ENCODE measurements at places on chromosomes 2 and 18.

GRCh38 chr2:240960309-240960970, 38.0 kb upstream of the SNED1 start:
- DNase-seq = no peak

- DNase-seq = no peak
Observed at GRCh38 chr2:101613056-101613704, 84.3 kb upstream of the MAP4K4 start.

GRCh38 chr2:214127571-214127970, 283.3 kb upstream of the VWC2L start:
- no peak for DNase-seq

GRCh38 chr2:19529677-19530076, 171.3 kb upstream of the OSR1 start:
- DNase-seq = no peak

- DNase-seq = no peak
Observed at GRCh38 chr2:228845162-228845925, 425.7 kb downstream of the PID1 start.

DNA sequence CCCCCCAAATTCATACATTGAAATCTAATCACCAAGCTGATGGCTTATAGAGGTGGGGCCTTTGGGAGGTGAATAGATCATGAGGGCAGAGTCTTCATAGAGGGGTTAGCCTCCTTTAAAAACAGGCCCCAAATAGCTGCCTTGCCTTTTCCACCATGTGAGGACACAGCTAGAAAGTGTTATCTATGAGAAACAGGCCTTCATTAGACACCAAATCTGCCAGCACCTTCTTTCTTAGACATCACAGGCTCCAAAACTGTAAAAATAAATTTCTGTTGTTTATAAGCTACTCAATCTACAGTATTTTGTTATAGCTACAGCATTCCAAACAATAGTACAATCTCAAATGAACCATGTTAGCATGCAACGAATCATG, 459.3 kb upstream of the GCFC2 start:
- DNase-seq = no peak

GRCh38 chr18:58438958-58439300, 190.0 kb downstream of the ALPK2 start:
- no peak for DNase-seq

GRCh38 chr2:183371545-183371944, 247.3 kb downstream of the NUP35 start:
- no peak for DNase-seq

DNA sequence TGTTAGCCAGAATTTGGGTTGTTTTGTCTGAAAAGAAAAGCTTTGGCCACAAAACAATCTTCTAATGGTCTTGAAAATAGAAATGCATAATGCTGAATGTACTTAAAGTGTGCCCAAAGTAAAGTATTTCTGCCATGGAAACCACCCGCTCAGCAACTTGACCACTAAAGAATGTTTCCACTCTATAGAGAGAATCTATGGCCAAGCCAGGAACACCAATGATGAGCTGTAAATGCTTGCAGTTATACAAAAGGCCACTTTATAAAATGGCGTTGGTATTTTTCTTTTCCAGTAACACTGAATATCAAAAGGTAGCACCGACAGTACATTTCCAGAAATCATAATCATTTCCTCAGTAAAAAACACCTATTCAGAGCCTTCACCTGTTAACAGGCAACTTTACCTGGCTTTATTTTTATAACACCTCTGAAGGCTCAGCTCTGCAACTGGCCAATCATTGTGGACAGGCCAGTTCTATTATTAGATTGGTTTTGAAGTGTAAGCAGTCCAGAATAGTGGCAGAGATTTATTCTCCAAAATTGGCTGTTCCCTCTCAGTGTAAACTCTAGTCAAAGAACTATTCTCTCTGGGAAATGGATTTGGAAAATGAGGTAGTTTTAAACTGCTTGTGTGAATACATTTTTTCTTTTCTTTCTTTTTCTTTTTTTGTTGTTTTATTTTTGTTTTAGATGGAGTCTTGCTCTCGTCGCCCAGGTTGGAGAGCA, 36.1 kb downstream of the SLC40A1 start:
- no peak for DNase-seq

GRCh38 chr2:85826990-85827878, 61.6 kb downstream of the ST3GAL5 start:
- no peak for DNase-seq

- DNase-seq = no peak
Observed at GRCh38 chr2:88855620-88856408, 164.3 kb downstream of the RPIA start.

- no peak for DNase-seq
Observed at GRCh38 chr2:50727636-50728339, 304.1 kb downstream of the NRXN1 start.

GRCh38 chr2:216645636-216645950, 12.4 kb downstream of the IGFBP2 start:
- DNase-seq = no peak

DNA sequence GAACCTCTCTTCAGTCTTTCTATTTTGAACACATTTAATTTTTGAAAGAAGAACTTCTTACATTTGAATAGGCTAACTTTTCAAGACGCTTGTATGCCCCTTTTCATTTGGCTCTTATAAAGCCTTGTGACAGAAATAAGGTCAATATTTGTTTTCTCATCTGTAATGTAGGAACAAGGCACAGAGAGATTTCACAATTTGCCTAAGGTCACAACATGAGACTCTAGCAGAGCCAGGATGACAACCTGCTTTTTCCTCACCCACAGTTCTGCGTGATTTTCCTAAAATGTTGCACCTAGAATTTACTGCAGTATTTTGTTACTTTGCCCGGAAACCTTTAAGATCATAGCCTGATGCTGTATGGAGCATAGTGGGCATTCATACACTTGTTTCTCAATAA, 67.4 kb downstream of the TXNL1 start:
- no peak for DNase-seq

GRCh38 chr2:29281086-29281915, 166.1 kb downstream of the CLIP4 start:
- no peak for DNase-seq

DNA sequence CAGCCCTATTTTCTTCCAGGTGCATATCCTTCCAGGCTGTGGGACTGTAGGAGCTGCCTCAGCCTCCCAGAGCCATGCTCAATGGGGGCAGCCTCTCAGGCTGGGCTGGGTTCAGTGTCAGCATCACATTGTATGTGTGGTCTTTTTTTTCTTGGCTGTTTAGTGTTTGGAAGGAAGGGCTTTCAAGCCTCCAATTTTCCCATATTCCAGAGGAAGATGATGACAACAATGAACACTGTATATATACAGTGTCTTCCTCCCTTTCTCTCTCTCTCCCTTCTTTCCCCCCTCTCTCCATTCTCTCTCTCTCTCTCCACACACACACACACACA, 326.4 kb downstream of the DYSF start:
- no peak for DNase-seq

DNA sequence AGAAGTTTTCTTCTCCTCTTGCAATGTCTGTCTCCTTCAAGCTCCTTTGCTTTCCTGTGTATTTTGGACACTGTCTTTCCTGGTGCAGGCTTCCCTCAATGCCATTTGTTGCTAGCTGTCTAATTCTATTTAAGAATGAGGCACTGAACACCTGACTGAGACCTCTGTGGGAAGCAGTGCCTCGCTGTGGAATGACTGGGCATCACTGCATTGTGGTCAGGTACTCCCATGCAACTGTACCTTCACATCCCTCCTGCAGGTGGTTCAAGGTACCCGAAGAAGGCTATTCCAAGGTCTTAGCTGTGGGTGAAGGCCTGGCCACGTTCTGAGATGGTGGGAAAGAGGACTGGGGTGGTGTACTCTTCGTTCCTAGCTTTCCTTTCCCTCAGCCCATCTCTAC, 152.8 kb upstream of the CTAGE1 start:
- no peak for DNase-seq

- DNase-seq = no peak
Observed at GRCh38 chr2:39145906-39146421, 25.1 kb upstream of the SOS1 start.

- no peak for DNase-seq
Observed at GRCh38 chr2:8926356-8926755, 77.1 kb downstream of the MBOAT2 start.

GRCh38 chr2:181788897-181789555, 102.5 kb upstream of the ITPRID2 start:
- no peak for DNase-seq

GRCh38 chr2:166841679-166842078, 46.6 kb upstream of the XIRP2 start:
- DNase-seq = no peak

DNA sequence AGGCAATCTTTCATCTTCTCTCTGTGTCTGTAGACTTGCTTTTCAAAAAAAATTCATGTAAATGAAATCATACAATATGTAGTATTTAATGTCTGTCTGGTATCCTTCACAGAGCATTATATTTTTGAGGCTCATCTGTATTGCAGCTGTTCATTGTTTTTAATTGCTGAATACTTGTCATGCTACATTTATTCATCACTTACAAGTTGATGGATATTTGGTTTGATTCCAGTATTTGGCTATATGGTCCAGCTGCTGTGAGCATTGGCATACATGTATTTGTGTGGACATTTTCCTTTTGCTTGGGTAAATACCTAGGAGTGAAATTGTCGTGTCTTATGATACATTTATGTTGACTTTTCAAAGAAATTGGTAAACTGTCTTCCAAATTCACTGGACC, 441.4 kb downstream of the DCDC2C start:
- no peak for DNase-seq

- DNase-seq = no peak
Observed at GRCh38 chr2:178197791-178198190, 3.5 kb downstream of the OSBPL6 start.

DNA sequence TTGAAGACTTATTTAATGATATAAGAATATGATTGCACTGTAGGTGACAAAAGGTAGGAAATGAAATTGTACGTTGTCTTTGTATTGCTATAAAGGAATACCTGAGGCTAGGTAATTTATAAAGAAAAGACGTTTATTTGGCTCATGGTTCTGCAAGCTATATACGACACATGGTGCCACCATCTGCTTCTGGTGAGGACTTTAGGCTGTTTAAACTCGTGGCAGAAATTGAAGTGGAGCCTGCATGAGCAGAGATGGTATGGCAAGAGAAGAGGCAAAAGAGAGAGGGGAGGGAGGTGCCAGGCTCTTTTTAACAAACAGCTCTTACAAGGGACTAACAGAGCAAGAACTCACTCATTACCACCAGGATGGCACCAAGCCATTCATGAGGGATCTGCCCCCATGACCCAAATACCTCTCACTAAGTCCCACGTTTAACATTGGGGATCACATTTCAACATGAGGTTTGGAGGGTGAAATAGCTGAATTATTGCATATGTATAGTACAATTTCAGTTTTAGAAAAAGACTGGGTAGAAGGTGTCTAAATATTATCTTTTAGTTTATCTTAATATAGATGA, 86.8 kb downstream of the GULP1 start:
- DNase-seq = no peak

GRCh38 chr2:151334082-151334815, 23.1 kb upstream of the TNFAIP6 start:
- DNase-seq = no peak

DNA sequence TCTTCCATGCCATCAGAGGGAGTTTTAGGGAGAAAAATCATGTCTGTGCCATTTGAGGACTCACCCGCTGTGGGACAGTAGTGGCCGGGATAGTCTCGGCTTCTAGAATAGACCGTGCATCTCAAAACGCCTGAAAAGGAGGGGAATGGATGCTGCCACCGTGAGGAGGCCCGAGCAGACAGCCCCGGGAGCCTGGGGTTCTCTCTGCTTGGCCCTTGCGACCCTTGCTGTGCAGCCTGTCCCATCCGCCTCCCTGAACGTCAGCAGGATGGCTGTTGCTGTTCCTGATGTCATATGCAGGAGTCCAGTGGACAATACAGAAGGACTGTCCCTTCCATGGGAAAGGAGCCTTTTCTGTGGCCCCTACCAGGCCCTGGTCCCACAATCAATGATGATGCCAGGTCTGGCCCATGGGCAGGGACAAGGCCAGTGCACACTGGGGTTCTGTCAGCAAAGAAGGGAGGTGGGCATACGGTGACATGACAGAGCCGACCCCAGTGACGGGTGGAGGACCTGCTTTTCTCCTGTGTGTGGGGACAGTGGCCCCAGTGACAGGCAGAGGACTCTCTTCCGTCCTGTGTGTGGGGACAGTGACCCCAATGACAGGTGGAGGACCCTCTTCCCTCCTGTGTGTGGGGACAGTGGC, 58.8 kb downstream of the ACKR3 start:
- no peak for DNase-seq

- DNase-seq = no peak
Observed at GRCh38 chr2:69381337-69381737, 5.7 kb downstream of the GFPT1 start.

- no peak for DNase-seq
Observed at GRCh38 chr2:190869721-190870120, 10.9 kb upstream of the GLS start.

- no peak for DNase-seq
Observed at GRCh38 chr18:13028869-13029268, 37.7 kb downstream of the CEP192 start.

- no peak for DNase-seq
Observed at GRCh38 chr2:170271340-170271739, 93.4 kb downstream of the MYO3B start.

DNA sequence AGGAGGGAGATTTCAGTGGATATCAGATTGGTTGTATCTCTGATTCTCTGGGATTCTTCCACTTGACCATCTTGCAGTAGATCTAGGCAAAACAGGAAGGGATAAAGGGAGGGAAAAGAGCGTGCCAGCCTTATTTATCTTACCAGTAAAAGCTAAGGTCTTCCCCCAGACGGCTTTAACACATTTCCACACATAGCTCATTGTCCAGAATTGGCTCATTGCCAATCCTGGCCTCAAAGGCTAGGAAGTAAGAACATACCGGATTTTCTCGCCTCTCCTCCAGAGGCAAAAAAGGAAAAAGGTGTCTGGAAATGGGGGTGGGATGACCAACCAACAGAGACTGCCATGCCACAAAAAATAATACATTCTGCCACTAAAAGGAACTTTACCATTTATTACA, 411.6 kb upstream of the NRP2 start:
- DNase-seq = no peak

DNA sequence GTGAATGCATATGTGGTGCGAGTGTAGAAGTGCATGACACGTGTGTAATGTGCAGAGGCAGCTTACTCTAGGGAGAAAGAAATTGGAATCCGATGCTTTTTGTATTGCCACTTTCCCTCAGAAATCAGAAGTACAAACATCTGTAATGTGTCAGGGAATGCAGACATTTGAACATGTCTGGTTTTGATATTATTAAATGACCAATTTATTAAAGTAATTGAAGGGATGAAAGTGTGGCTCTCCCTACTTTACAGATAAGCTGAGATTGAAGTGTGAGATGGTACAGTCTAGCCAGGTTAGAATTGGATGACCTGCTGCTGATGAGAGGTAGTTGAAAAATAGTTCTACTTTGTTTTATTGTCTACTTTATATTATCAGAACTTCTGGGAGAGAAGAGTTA, 74.5 kb upstream of the NT5C1B start:
- no peak for DNase-seq

Data from SK-N-MC (cell line).